ENCODE measurements at places on chromosomes 5 and 9.

- DNase-seq: no peak
These were observed 12.2 kb downstream of the UBAC1 start for GRCh38 chr9:135948968-135949367.

DNA sequence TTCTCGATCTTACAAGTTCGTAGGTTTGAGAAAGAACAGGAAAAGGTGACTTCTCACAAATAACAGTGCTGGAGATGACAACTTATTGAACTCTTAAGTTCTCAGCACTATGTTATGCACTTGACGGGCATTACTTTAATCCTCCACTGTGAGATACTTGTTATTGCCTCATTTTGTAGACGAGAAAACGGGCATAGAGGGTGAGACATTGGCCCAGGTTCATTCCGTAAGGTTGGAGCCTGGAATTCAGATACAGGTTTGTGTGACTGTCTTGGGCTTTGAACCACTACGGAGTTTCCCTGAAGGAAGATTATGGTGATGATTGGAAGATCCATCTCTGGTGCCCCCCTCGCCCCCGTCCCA is 657 bp downstream of the MAT2B start:
- DNase-seq: no peak

DNA sequence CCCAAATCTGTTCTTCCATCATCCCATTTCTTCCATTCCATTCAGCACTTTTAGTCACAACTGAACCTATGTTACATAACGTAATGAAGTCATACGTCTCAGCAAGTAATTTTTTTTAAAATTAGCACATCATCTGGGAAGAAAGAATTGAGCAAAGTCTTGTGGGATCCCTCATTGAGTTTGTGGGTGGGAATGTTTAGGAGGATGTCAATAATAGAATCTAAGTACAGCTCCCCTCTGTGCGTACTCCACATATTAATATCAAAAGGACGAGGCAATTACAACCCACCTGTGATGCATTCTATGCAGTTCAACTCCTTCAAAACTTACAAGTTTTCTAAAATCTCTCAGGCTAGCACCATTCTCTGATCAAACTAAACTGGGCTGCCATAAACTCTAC is 526.3 kb downstream of the AGTPBP1 start:
- DNase-seq: no peak

DNA sequence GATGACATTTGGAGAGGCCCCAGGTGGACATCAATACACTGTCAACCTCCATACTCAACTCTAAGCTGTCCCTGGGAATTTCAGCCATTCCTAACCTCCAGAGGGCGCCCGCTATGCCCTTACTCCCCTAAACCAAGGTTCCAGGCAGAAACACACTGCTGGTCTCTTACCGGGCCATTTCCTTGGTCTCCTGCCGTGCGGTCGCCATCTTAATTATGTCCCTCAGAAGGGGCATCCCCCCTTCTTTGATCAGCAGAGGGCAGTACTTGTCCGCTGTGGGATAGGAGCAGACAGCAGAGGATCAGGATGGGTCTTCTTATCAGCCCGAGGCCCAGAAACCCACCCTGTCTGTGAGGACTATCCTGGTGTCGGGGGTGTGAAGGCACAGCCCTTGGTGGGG is 9.3 kb upstream of the ZDHHC12 start:
- no peak for DNase-seq

- DNase-seq: no peak
These were observed 12.6 kb upstream of the ERGIC1 start for GRCh38 chr5:172821340-172821985.

GRCh38 chr5:77743181-77743580 is 33.0 kb downstream of the TBCA start:
- no peak for DNase-seq

GRCh38 chr9:127554966-127555839 is 56.9 kb upstream of the STXBP1 start:
- no peak for DNase-seq

Data from GM19239 (cell line).